ENCODE measurements at places on chromosomes 5 and 9.
A peak's percentile ranks its signal among the peaks of the same experiment; 100 is the strongest.

GRCh38 chr9:13588151-13589033 is 308.9 kb upstream of the MPDZ start:
- DNase-seq: peak; percentile 10

- no peak for DNase-seq
Measured at GRCh38 chr9:127846443-127847177, 7.8 kb downstream of the ENG start.

DNA sequence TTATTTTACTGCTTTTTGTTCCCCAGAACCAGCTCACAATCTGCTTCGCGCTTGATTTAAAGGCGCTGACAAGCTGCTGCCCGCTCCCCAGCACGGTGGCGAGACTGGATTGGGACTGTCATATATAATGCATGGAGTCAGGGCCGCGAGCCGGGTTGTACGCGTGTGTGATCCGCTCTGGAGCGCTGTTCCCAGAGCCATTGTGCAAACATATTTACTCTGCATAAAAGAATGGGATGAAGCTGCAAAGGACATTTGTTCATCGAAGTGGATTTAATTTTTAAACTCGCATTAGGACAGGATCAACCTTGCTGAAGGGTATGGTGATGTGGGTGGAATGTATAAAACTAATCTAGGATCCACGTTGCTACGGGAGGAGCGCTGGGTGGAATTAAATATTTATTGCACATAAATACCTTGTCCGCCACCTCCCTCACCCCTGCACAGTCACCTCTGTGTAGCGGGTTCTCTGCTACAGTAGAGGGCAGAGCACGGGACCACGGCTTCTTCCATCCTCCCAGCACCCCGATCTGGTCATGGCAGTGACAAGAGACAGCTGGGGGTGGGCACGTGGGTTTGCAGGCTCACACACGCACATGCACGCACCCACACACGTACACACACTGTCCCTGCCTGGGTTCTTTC is 18.1 kb upstream of the FCN1 start:
- no peak for DNase-seq

DNA sequence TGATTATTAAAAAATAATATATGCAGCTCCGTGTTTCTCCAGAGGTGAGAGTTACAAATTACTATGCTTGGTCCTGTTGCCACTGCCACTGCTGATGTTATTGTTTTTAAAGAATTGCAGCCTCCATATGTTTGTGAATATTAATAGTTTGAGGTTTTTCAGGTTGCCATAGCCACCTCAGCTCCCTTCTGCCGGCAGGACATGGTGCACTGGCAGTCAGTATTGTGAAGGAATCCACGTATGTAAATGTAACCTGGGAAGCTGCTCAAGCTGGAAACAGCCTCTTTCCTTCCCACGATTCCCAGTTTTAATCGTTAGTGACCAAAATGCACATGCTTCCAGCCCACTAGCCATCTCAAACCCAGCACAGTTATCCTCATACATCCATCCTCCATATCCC is 184.4 kb upstream of the CCNG1 start:
- DNase-seq: no peak

DNA sequence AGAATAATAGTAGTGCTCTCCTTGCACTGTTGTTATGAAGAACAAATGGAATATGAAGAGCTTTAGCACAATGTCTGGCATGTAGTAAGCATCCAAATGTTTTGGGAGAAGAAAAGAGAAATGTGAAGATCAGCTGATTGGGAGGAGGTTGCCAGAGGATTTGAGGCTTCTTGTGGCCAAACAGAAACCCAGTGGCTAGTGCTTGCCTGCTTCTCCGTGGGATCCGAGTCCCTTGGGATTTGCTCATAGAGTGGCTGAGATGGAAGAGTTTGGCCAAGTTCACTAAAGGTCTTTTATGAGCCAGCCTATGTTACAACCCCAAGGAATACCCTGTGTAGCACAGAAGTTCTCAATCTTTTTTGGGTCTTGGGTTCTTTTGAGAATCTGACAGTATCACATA is 86.0 kb downstream of the ANGPTL2 start:
- no peak for DNase-seq

- DNase-seq: no peak
Measured at GRCh38 chr5:165138236-165138635, 1632.8 kb downstream of the MAT2B start.

GRCh38 chr9:16090907-16091629 is 538.2 kb downstream of the CCDC171 start:
- no peak for DNase-seq

- no peak for DNase-seq
Measured at GRCh38 chr5:33848554-33848953, 43.2 kb downstream of the ADAMTS12 start.

DNA sequence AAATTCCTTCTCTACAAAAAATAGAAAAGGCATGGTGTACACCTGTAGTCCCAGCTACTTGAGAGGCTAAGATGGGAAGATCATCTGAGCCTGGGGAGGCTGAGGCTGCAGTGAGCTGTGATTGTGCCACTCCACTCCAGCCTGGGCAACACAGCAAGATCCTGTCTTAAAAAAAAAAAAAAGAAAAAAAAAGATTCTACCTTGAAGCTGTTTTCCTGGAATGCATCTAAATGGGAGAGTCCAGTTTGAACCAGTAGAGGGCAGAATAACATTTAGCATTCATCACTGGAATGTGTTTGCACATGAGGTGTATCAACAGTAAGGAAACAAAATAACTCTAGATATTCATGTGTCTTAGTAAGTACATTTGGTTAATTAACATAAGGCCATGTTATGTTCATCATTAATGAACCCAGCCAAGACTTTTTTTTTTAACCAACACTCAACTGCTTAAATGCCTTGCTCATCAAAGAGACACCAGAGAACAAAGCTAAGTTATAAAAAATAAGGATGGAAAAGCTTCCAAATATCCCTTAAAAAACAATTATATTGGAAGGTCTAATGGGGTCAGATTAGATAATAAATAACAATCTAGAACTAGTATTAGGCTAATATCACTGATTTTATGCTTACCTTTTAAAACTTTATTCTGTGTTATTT is 16.1 kb downstream of the IFNE start:
- DNase-seq: no peak

DNA sequence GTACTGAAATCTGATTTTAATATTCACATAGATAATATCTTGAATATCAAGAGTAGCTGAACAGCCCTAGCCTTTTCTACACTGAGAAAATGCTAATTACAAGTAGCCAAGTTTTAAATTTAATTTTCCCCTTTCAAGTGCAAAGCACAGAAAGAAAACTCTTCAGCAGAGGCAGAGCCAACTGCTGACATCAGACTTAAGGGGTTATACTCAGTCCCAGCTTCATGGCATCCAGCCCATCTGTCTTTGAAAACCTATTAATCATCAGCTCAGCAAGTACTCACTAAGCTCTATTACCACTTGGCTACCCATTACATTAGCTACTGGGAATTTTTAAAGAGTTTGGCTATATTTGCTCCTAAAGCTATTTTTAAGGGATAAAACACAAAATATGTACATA is 220.5 kb downstream of the SLC12A2 start:
- DNase-seq: no peak

DNA sequence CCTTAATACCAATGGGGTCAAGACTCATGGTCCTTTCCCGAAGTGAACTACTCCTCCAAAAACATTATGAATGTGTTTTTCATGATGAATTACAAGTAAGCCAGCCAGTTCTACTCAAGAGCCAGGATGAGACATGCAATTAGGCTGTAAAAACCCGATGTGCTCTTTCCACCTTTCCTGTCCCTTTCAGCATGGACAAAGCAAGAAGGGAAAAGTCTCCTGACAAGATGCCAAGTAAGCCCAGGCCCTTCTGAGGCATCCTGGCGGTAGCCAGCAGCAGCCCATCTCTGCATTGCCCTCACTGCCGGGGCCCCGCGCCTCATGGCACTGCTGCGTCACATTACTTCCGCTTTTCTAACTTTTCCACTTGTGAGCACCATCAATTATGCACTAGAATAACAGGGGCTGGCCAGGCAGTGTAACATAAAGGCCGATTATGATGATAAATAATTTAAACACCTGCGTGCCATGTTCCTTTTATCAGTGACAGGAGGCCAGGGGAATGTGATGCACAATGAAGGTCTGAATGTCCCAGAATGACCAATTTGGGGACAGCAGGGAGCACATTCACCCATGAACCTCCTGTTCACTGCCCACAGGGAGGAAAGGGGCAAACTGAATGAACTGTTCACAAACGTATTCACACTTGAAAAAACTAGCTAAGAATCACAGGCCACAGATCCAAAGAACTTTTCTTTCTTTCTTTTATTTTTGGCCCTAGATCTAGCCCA is 37.4 kb downstream of the EFNA5 start:
- no peak for DNase-seq

DNA sequence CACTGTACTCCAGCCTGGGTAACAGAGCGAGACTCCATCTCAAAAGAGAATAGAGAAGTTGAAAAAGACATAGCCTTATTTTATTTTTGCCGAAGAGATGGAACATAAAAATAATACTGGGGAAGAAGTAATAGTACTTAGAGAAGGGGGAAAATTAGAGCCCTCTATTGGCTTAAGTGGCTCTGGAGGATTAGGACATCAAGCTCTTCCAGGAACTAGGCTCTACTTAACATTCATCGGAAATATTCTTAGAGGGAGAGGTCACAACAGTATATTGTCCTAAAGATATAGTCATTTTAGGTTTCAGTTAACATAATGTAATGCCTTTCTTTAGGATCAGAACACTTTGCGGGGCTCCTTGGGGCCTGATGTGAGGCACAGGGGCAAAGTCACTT is 86.0 kb upstream of the PLPP1 start:
- DNase-seq: no peak

- no peak for DNase-seq
Measured at GRCh38 chr5:102018690-102019089, 277.4 kb downstream of the SLCO4C1 start.

GRCh38 chr5:178113141-178113787 is at the start of gene N4BP3:
N4BP3 (plus strand) TSS chr5:178113532; CDS start chr5:178119584, 6,052 bp downstream.
- no peak for DNase-seq

GRCh38 chr5:168592014-168592368 is 12.8 kb upstream of the PANK3 start:
- no peak for DNase-seq

GRCh38 chr5:8396756-8397155 is 527.8 kb downstream of the MTRR start:
- no peak for DNase-seq

DNA sequence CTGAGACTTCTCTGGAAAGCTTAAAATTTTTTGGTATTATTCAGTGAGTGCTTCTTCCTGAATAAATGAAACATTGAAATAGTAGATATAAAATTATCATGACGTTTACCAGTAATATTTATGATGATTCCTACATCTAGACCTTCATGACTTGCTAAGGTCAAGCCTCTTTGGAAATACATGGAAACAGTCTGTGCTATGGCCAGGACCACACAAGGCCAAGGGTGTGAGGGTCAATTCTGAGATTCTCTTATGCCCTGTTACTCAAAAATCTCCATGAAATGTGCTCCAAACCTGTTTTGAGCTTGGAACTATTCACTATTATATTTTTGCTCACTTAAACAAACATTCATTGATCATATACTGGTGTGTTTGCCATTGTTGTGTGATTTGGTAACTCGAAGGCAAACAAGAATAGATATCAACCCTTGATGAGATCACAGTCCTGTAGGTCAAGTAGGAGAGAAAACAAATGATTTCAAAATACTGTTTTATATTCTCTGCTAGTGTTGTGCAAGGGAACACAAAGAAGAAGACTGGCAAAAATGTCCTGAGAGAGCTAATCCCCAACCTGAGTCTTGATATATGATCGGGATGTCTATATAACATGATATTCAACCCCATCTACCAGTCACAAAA is 1254.9 kb upstream of the DMAC1 start:
- peak; percentile 46 for DNase-seq

GRCh38 chr5:644509-644908 is 32.4 kb downstream of the CEP72 start:
- no peak for DNase-seq

- DNase-seq: peak; percentile 33
Measured at GRCh38 chr5:41695920-41696582, 174.2 kb downstream of the OXCT1 start.

DNA sequence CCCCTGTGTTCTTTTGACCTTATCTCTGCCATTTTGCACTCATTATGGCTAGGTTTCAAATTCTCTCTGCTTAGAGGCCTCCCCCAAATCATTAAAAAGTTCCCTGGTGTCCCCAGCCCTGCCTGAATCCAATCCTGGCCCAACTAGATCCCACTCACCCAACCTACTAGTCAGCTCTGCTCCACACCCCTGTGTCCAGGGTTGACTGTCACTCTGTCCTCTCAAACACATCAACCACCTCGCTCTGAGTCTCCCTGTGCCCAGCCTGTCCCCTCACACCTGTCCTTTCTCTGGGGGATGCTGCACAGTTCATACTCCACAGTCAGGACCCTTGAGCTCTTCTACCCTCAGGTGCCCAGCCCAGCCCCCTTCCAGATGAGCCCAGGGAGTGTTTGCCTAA is 154.2 kb upstream of the SV2C start:
- DNase-seq: no peak

- no peak for DNase-seq
Measured at GRCh38 chr9:94875300-94876020, 149.0 kb downstream of the AOPEP start.

- DNase-seq: no peak
Measured at GRCh38 chr5:172798422-172799215, 27.6 kb upstream of the DUSP1 start.

- DNase-seq: no peak
Measured at GRCh38 chr9:18314316-18314715, 159.6 kb upstream of the ADAMTSL1 start.

- DNase-seq: no peak
Measured at GRCh38 chr5:111115229-111115628, 23.1 kb downstream of the WDR36 start.

- DNase-seq: no peak
Measured at GRCh38 chr9:15453956-15454355, 31.3 kb downstream of the SNAPC3 start.

DNA sequence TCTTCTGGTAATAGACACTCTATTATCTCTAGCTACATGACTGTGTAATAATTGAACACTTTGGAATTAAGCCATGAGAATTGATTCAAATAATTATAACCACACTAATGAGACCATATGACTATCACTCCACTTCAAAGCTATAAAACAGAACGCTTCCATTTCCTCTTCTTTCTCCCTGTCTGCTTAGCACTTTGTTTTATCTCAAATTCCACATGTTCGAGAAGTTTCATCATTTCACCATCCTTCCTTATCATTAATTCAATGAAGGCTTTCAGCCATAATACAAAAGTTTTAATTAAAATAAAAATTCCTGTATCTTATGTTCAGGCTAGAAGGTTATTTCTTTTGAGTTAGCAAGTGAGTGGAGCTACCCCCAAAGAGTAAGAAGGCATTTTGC is 7.4 kb upstream of the DCTN4 start:
- no peak for DNase-seq
